ENCODE measurements at places on chromosomes 12 and 14.
A peak's percentile ranks its signal among the peaks of the same experiment; 100 is the strongest.

DNA sequence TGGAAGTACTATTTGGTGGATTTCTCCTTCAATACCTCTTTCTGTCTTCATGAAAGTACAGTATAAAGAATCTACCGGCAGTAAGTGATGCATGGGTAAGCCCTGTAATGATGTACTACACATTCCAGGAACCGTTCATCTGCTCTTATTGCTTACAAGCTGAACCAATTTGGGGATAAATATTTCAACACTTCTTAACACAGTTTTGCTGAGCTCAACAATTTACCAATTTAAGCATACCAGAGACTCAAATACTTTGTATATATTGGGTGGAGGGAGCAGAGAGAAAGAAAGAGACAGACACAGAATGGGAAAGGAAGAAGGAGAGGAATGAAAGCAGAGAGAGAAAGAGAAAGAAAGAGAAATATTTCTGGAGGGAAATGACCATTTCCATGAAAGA is 821.1 kb upstream of the FLRT2 start:
- no peak for DNase-seq

GRCh38 chr12:2329661-2330210 is 276.9 kb downstream of the CACNA1C start:
- no peak for DNase-seq

GRCh38 chr14:71289536-71289935 is 382.3 kb downstream of the PCNX1 start:
- no peak for DNase-seq

GRCh38 chr12:115199831-115200230 is 515.9 kb upstream of the TBX3 start:
- peak; percentile 22 for DNase-seq

DNA sequence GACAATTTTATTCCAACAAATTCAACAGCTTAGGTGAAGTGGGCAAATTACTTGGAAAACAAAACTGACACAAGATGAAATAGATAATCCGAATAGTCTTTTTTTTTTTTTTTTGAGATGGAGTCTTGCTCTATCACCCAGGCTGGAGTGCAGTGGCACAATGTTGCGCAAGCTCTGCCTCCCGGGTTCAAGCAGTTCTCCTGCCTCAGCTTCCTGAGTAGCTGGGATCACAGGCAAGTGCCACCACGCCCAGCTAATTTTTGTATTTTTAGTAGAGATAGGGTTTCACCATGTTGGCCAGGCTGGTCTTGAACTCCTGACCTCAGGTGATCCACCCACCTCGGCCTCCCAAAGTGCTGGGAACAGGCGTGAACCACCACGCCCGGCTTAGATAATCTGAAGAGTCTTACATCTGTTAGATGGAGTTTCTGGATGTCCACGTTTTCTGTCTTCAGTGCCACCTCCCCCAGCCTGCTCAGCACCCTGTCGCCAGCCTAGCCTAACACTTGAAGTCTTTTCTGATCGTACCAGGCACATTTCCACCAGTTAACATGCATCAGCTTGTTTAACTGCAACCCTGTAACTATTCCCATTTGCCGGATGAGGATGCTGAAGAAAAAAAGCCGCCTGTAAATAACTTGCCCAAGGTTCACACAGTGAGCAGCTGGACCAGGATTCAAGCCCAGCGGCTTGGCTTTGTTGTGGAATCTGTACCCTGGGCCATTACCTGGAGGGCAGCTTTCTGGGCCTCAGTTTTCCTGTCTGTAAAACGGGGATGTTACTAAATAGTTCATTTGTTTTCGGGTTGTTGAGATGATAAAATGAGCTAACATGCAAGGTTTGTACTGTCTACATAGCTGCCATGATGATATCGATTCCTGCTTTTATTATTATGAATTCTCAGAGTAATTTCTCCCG is 26.4 kb downstream of the FBRSL1 start:
- DNase-seq: no peak

- DNase-seq: no peak
Observed at GRCh38 chr12:31120392-31121008, 46.8 kb downstream of the DDX11 start.

GRCh38 chr12:113190761-113191160 is 5.2 kb downstream of the RITA1 start:
- peak; percentile 16 for DNase-seq

DNA sequence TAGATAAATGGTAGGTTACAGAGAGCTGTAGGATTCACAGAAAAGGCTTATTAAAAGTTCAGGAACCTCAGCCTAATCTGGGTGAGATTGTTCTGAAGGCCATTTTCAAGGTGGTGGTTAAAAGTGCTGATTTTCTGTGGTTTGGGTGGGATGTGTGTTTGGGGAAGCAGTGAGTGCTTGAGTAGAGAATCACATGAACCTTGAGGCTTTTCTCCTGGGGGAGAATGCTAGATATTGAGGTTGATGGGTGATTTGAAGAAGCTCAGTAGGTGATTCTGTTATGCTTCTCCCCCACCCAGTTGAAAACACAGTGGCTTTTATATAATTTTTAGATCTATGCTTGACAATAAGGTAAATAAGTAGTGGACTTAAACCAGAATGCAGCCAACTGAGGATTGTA is 420.9 kb downstream of the PCNX1 start:
- DNase-seq: no peak

DNA sequence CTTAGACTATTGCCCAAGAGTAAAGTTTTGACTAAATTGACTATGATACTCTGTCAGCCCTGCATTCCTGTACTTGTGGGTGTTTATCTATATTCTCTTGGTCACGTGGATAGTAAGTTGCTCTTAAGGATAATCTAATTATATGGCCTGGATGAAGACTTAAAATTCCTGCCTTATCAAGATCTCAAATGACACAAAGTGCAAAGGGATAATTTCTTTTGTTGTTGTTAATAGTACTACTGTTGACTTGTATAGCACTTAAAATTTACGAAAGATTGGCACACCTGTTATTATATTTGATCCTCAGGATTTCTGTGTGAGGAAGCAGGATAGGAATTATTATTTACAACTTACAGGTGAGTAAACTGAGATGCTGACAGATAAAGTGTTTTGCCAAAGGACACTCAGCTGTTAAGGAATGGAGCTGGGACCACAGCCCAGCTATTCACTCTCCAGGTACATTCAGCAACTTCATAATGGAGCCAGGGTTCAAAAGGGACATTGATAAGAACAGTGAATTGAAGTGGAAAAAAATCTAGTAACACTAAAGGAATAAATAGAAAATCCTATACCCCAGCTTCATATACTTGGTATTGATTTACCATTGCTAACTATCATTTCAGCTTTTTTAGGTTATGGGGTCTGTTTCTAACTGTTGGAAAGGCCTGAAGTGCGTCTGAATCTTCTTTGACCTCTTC is 53.4 kb upstream of the EVL start:
- no peak for DNase-seq

DNA sequence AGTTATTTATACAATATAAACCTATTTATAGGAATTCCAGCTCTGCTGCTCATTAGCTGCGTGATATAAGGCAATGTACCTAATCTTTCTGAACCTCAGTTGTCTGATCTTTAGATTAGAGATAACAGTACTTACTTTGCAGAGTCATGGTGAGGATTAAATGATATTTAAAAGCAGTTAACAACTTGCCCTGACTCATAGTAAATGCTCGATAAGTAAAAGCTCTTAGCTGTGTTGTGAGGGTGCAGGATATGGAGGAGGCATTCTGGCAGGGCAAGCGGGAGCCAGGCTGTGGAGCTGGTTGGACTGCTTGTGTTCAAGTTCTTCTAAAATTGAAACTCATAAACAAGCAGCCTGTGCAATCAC is 140.0 kb upstream of the PRICKLE1 start:
- DNase-seq: no peak

DNA sequence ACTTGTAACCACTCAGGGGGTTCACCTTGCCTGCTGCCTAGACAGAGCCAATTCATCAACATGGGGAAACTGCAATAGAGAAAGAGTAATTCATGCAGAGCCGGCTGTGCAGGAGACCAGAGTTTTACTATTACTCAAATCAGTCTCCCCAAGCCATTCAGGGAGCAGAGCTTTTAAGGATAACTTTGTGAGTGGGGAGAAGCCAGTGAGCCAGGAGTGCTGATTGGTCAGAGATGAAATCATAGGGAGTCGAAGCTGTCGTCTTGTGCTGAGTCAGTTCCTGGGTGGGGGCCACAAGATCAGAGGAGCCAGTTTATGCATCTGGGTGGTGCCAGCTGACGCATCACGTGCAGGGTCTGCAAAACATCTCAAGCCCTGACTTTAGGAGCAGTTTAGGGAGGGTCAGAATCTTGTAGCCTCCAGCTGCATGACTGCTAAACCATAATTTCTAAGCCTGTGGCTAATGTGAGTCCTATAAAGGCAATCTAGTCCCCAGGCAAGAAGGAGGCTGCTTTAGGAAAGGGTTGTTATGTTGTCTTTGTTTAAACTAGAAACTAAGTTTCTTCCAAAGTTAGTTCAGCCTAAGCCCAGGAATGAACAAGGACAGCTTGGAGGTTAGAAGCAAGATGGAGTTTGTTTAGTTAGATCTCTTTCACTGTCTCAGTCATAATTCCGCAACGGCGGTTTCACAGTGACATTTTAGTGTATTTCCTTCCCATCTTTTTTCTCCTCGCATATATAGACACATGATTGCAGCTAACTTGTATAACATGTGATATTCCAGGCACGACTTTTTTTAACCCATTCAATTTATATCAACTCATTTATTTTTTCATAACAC is 68.9 kb upstream of the NCOR2 start:
- peak; percentile 50 for DNase-seq

GRCh38 chr12:108967869-108968540 is 52.9 kb downstream of the SVOP start:
- no peak for DNase-seq

GRCh38 chr12:27896419-27896990 is 76.0 kb downstream of the PTHLH start:
- DNase-seq: no peak

GRCh38 chr12:6613776-6614512 is 6.8 kb upstream of the CHD4 start:
- DNase-seq: peak; percentile 98

DNA sequence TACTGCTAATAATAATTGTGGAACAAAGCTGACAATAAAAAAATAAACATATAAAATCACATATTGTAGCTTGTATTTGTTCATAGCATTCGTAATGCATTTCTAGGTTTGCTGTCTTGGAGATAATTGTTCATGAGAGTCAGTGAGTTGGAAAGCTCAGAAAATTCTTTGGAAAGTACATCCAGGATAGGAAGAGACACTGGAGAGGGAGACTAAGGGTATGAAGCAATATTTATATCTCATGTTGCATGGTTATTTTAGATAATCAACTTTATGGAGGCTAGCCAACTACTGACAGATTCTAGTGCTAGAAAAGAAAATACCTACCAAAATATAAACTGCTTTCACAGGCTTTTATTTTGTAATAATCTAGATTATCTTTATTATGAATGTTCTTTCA is 1095.2 kb downstream of the FSCB start:
- DNase-seq: no peak

Data from astrocyte of the spinal cord (primary cell).